ENCODE measurements at places on chromosomes 13 and 19.

DNA sequence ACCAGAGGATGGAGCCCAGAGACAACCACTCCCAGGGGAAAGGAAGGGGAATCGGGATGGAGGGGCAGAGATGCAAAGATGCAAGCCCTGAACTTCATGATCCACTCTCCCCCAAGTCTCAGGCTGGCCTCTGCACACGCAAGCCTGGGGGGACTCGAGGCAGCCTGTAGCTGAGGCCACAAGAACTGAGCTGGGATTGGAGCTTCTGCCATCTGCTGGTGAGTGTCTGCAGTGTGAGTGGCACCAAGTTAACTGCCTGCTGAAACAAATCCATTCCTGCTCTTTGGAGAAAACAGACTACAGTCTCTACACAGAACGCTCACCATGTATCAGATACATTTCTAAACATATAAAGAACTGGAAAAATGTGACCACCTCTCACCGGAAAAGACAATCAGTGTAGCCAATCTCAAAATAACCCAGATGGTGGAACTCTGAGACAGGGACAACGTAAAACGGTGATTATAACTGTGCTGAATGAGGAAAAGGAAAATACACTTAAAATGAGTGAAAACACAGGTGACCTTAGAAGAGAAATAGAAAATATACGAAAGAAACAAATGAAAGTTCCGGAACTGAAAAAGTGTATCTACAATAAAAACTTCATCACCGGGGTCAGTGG, 62.1 kb downstream of the KLF2 start:
- DNase-seq = no peak

DNA sequence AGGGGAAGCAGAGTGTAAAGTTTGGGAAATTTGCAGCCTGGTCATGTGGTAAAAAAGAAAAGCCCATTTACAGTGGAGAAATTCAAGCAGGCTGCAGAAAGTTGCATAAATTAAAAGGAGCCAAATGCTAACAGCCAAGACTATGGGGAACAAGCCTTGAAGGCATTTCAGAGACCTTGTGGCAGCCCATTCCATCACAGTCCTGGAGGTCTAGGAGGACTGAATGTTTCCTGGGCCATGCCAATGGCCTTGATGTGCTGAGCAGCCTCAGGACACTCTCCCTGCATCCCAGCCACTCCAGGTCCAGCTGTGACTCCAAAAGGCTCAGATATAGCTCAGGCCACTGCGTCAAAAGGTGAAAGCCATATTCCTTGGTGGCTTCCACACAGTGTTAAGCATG, 1202.4 kb upstream of the ATXN8OS start:
- DNase-seq = no peak

DNA sequence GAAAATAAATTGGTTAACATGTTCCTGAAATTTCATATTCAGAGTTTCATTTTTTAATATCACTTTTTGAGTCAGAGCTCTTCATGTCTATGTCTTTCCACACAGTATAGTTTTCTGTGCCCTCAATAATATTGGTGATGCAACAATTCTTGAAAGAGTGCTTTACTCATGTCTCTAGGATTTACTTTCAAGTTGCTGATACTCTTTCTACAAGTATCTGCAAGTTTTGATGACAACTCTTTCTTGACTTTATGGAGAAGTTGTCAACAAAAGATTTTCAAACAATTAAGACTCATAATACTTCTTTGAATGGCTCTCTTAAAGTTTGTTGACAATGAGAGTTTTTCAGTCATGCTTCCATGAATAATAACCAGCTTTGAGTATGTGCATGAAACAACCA, 561.7 kb downstream of the DIAPH3 start:
- no peak for DNase-seq

GRCh38 chr19:8127311-8127710, 22.1 kb downstream of the FBN3 start:
- no peak for DNase-seq

DNA sequence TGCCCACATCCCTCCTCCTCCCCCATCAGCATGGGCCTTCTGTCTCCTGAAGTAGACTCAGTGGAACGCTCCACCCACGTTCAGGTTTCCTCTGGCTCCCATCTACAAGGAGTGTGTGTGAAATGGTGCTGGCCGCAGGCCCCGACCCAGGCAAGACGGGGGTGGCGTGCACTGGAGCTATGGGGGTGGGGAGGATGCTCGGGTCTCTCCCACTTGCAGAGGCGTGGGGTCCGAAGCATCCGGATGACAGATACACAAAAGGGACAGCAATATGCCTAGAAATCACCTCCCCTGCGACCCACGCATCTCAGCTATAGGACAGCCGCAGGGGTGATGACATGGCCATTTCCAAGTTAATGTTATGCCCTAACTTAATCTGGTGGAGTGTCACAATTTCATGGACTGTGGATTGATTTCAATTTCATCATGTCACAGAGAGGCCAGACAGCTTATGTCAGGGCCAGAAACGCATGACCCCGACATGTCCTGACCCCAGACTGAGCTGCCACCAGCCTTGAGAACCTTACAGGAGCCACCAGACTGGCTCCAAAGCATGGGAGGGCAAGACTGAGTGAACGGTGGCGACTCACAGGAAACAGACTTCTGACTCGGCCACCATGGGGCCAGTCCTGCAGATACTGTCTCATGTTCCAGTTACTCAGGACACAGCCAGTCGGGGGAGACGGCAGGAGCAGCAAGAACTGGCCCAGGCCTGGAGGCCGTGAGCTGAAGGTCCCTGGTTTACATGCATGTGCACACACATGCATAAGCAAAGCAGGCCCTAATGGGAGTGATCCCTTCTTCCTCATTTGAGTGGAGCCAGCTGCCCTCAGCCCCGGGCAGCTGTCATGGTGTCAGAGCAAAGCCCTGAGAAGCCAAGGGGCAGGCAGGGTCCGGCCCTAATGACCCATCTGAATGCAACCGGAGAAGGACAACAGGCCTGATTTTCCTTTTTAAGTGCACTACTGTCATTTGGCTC, 82.2 kb downstream of the SLC7A1 start:
- no peak for DNase-seq

GRCh38 chr19:38799104-38799503, 10.1 kb downstream of the LGALS7B start:
- DNase-seq = no peak

DNA sequence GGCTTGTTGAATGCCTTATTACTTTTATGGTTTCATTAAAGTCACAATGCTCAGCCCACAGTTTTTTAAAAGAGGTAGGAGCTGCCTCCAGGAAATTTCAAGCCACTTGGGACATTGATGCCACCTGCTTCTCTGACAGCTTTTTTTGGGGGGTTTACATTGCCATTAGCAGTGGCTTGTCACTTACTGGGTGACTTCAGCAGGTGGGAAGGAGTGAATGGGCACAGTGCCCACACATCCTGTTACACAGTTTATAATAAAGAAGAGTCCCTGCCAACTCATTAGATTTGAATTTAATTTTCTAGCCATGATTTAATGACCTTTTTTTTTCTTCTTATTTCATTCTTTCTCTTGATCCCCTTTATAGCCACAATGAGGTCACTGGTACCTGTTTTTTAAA, 61.0 kb downstream of the NHLRC3 start:
- DNase-seq = no peak

DNA sequence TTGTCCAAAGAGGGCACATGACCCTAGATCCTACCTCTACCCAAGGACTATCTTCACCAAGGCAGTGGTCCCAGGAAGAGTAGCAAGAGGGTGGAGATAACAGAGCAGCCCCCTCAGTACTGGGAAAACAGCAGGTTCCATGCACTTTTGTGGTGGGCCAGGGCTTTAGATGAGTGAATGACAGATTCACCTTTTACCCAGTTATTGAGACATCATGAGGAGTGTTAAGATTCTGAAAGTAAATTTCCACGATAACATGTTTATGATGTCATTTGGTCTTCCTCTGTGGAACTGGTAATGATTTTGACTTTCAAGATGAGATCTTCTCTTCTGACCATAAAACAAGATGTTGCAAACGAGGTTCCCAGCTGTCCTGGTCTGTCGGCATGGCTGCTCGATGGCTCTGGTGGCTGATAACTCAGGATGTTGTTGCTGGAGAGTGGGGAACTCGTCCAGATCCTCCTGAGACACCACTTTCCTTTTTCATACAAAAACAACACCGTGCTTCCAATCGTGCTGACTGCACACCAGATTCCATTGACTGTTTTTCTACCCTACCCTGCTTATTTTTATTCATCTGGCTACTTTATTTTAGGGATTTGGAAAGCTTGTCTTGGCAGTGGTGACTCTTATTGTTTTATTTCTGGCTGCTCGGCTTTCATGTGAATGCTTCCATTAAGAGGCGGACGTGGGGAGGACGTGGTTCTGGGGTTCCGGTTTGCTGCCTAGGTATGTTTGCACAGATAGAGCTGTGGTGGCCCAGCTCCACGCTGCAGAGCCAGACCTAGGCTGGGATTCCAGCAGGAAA, 88.5 kb downstream of the LRCH1 start:
- DNase-seq = no peak

DNA sequence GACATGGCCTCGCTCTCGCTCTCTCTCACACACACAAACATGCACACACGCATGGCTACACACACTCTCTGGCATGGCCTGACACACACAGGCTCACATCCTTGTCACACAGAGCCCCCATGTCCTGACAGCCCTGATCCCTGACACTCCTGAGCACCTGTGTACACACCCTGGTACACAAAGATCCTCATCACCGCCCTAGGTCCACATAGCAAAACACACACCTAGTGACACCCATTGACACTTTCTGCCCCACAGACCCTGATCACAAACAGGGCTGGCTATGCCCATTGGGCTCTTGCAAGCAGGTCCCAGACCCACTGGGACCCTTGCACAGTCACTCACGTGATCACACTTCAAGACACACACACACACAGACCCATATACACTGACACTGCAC, 4.0 kb upstream of the NFIX start:
- no peak for DNase-seq

GRCh38 chr13:21638319-21639282, 32.3 kb upstream of the FGF9 start:
- DNase-seq = no peak

Measured in BJ (cell line).